ENCODE measurements at places on chromosomes 1 and 21. TPM values are rescaled to one million over a fixed set of nuclear protein-coding genes. Genes with fewer than 3 reads are reported as not detected.

DNA sequence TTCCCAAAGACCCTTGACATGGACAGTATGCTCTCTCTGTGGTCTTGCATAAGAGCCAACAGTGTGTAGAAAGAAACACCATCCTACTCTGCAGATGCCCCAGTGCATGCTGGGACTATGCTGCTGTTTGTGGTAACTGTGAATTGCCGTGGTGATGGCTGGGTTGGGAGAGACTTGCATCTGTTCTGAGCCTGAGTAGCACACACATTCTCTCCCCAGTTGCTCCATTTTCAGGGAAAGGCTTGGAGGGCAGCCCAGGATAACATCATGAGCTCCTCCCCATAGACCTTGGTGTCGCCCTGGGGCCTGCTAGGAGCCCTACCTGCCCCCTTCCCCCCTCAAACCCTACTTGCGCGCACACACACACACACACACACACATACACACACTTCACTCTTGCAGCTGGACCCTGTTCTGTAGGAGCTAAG, 120.9 kb upstream of the IPO9 start:
- DNase-seq: peak; percentile 83

DNA sequence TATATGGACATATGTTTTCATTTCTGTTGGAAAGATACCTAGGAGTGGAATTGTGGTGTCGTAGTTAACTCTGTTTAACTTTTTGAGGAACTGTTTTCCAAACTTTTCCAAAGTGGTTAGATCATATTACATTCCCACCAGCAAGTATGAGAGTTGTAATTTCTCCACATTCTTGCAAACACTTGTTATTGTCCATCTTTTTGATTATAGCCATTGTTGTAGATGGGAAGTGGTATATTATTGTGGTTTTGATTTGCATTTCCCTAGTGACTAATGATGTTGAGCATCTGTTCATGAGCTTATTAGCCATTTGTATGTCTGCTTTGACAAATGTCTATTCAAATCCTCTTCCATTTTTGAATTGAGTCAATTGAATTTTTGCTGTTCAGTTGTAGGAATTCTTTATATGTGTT, 19.8 kb downstream of the CAMTA1 start:
- peak; percentile 13 for DNase-seq

- DNase-seq: peak; percentile 96
These were observed 64.8 kb downstream of the FAM163A start for GRCh38 chr1:179807691-179808485.

DNA sequence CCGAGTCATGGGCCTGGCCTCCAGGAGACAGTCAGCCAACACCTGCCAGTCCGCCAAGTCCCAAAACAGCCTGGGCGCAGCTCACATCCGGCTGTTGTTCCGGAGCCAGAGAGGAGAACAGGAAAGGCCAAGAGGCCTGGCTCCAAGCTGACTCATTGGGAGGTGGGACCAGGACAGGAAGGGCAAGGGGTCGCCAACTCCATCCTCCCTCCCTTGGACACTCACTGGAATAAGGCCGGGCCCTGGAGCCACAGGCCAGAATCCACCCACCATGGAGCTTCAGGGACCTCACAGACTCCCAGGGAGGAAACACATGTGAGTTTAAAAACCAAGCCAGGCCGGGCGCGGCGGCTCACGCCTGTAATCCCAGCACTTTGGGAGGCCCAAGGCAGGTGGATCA, 25.1 kb upstream of the CLIC4 start:
- DNase-seq: peak; percentile 85

GRCh38 chr1:119984771-119985170, 84.7 kb downstream of the NOTCH2 start:
- DNase-seq: no peak

GRCh38 chr1:55353707-55354620, 138.8 kb upstream of the USP24 start:
- DNase-seq: peak; percentile 33

DNA sequence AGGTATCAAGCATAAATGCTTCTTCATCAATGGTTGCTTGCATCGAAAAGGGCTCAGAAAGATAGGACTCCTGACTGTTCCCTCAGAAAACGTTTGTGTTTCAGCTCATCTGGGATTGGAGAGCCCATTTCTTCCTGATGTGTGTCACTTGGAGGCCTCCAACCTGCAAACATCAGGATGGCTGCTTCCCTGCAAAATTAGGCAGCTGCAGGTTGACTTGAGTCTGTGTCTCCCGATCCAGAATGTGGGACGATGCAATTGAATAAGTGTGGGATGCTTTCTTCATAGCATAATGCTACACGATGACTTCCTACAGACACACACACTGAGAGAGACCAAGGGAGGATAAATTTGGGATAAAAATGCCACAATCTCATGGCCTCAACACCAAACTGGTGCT, 42.2 kb downstream of the OLIG1 start:
- no peak for DNase-seq

DNA sequence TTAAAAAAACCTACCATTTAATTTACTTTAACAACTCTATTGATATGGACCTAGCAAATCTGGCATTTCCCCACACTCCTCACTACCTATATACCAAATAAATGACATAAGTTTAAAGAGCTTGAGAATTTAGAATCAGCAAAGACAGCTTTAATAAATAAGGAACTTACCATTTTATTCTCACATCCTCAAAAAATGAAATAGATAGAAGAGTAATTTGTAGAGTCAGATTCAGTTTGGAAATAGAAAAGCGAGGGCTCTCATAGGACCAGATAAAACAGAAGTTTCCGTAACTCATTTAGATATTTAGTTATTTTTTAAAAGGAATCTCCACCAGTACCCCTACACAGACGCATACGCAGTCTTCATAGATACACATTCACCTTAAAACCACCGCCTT, 117.9 kb downstream of the RGS2 start:
- no peak for DNase-seq

DNA sequence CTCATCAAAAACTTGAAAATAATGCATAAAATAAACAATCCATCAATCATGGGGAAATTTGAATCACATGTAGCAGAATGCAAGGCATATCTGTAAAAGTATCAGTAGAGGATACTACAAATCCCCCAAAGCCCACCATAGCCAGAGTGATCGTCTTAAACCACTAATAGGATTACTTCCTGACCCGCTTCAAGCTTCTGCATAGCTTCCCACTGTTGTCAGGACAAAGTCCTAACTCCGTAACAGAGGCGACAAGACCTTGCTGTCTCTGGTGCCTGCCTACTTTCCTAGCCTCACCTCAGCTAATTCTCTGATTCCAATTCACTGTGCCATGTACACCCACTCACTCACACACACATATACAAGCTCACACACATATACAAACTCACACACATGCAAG, 161.2 kb upstream of the NFIA start:
- DNase-seq: no peak

- DNase-seq: no peak
These were observed 446.0 kb downstream of the MATN1 start for GRCh38 chr1:30277415-30277814.

GRCh38 chr1:67307251-67308060, at the start of gene IL12RB2:
IL12RB2 (plus strand) TSS chr1:67307873; CDS start chr1:67320369, 12,496 bp downstream.
- no peak for DNase-seq

- no peak for DNase-seq
These were observed 57.5 kb upstream of the CPLANE2 start for GRCh38 chr1:16294219-16295212.

DNA sequence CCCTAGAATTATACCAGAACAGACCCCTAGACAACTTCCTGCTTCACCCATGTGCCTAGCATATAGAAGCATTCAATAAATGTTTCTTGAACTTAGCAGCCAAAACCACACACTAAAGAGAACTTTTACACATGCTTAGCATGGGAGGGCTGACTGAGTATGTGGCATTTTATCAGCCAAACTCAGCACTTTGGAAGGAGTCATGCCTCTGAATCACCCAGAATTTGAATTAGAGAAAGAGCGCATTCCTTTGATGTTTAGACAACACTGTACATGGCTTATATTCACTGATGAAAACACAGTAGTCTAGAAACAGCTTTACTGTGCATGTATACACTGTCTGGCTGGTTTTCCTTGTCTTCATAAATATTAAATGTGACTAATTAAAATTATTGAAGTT, 26.1 kb downstream of the SPAG17 start:
- DNase-seq: peak; percentile 76

- no peak for DNase-seq
These were observed 1316.8 kb upstream of the B3GALT2 start for GRCh38 chr1:194503209-194503608.

DNA sequence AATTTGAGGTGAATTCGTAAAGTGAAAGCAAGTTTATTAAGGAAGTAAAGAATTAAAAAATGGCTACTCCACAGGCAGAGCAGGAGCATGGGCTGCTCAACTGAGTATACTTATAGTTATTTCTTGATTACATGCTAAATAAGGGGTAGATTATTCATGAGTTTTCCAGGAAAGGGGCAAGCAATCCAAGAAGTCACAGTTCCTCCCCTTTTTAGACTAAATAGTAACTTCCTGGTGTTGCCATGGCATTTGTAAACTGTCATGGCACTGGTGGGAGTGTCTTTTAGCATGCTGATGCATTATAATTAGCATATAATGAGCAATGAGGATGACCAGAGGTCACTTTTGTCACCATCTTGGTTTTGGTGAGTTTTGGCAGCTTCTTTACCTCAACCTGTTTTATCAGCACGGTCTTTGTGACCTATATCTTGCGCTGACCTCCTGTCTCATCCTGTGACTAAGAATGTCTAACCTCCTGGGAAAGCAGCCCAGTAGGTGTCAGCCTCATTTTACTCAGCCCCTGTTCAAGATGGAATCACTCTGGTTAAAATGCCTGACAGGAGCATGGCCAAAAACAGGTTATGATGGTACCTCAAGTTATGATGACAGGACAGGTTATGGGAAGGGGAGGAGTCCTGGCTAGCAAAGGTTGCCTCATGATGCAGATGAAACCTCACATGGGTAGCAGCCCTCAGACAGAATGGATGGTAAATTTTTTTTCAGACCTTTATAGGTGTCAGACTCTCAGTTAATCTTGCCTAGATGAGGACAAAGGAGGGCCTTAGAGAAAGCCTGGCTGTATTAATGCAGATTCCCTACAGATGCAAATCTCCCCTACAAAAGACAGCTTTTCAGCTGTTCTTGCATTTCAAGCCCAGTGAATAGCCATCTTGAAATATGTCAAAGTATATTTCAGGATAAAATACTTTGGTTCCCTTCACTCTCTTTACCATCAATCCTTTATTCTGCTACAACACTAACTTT, 49.7 kb downstream of the SIPA1L2 start:
- DNase-seq: peak; percentile 37

DNA sequence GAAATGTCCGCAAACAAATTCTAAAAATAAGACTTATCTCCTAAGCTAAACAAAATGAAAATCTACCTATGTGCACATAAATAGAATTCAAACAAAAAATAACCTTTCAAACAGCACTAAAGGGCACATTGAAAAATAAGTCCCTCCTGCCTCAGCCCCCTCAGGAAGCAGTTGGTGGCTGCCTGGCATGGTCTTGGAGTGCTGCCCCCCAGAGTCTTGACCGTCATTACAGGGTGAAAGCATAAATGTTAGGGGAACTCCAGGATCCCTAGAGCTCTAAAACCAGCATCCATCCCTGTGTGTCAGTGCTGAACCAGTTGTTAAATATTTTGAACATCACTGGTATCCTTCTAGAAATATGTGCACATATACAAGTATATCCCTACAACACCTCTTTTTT, 6.5 kb upstream of the NPL start:
- DNase-seq: no peak

DNA sequence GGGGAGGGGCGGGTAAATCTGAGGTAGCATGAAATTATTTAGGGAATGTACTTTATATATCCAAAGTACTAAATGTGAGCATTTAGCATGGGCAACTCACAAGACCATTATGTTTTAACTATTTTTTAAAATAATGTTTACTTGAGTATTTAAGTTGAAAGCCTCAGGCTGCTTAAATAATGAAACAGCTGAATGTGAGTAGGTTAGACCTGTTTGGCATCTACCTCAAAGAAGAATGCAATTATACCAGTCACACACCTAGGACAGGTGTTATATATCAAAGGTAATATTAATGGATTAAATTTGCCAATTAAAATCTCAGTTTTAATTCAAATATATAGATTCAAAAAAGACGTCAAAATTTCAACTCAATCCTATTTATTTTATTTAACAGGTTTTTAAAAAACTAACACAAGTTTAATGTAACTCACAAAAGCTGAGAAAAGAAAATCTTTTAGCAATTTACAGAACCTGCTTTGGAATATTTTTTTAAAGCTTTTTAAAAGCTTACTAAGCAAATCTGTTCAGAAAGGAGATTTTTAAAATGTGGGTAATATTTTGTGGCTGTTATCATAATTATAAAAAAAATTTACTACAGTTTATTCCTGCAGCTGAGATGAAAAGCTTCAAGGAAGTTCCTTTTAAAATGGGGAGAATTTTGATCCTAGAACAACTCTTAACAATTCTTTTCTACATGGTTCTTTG, 104.6 kb upstream of the LBR start:
- DNase-seq: no peak

DNA sequence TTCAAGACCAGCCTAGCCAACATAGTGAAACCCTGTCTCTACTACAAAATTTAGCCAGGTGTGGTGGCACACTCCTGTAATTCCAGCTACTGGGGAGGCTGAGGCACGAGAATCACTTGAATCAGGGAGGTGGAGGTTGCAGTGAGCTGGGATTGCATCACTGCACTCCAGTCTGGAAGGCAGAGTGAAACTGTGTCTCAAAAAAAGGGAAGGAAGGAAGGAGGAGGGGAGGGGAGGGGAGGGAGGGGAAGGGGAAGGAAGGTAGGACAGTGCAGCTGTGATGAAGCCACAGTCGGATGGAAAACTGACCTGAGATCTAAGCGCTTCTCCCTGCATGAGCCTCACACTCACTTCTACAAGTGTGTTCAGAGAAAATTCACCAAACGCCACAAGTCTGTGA, 22.0 kb upstream of the FHAD1 start:
- DNase-seq: no peak

- DNase-seq: peak; percentile 67
These were observed 600 bp downstream of the CLK2 start for GRCh38 chr1:155272466-155273342.

GRCh38 chr21:31720739-31721138, 11.2 kb downstream of the SCAF4 start:
- DNase-seq: no peak

LEFTY2 gene
- not detected for total RNA-seq

GPX7 gene
- total RNA-seq: 3.1 TPM

VTCN1 gene
- total RNA-seq: not detected

TNFAIP8L2 gene
- total RNA-seq: not detected

SPATA21 gene
- not detected for total RNA-seq

ADPRS gene
- total RNA-seq: 31.0 TPM

ARL8A gene
- 19.7 TPM for total RNA-seq

TIE1 gene
- 3.3 TPM for total RNA-seq

S100A12 gene
- not detected for total RNA-seq

KANK4 gene
- total RNA-seq: not detected
